ENCODE measurements at places on chromosomes 11 and 22.

DNA sequence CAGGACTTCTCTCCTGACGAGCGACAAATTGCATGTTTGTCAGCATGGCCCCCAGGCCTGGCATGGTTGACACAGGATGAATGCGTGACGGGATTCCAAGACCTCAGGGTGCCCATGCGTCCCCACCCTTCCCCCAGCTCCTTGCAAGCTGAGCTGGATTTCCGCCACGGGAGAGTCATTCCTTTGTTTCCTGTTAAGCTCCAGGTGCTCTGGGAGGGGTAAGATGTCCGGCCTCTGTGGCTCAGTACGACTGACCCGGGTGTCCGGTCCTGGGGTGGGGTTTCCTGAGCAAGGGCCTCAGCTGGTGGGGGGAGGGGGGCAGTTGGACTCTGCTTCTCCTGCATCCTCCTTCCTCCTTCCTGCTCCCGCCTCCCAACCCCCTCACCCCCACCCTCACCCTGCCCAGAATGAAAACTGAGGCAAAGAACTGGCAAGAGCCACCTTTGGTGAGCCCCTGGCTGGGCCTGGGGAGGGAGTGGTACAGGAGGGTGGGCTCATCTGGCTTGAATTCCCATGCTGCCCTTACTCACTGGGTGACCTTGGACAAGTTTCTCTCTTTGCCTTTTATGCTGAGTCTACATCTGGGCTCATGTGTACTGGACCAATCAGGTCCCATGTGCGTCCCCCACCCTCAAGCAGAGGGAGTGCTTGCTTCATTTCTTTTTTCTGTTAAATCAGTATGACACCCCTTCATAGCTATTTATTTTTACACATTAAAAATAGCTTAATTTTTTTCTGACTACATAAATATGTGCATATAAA is 2.5 kb downstream of the CDC42EP2 start:
- DNase-seq = no peak

GRCh38 chr11:121106812-121107211 is 5.8 kb downstream of the TECTA start:
- peak; percentile 66 for DNase-seq

DNA sequence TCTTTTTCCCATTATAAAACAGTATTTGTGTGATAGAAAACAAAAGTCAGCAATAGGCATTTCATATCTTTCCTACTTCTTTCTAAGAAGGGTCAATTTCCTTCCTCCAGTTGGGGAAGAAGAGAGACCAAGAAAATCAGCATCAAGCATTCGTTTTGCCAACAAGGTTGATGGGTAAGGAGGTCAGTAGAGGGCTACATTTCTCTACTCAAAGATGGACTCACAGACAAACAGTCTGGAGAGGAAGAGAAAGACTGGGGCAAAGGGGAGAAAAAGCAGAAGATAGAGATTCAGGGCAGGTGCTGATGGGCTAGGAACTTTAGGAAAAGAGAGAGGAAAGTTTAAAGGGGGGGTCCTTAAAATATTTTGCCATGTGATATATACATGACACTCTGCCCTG is 8.6 kb upstream of the MTNR1B start:
- no peak for DNase-seq

- DNase-seq = no peak
These were observed 2.0 kb downstream of the DSCAML1 start for GRCh38 chr11:117794772-117795629.

GRCh38 chr11:61895046-61895717 is 3.8 kb upstream of the FADS3 start:
- no peak for DNase-seq

DNA sequence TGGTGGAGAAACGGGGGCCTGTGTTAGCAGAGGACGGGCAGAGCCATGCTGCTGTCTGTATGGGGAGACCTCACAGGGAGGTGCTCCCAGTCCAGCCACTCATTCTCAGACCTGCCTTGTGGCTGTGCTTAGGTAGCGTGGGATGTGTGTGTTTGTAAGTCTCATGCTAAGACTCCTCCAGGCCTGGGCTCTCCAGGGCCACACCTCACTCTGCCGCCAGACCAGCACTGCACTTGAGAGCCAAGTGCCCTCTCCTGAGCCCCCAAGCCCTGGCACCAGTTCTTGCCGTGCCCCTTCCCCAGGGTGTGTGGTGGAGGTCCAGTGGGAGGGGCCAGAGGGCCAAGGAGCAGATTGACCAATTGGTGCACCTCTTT is 108.8 kb downstream of the BCR start:
- DNase-seq = no peak

DNA sequence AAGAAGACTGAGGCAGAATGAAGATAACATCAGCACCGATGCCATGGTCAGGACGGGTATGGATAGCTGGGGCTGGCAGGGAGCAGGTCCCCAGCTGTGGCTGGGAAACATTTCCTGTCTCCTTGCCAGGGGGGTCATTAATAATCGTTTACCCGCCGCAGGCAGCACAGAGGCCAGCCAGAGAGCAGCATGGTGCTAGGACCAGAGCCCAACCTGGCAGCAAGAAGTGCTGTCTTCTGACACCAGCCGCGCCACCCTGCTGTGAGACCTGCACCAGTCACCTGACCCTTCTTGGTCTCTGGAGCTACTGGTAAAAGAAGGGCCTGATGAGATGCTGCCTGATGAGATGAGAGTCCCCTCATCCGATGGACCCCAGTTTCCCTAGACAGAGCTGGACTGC is 36.3 kb downstream of the PDE2A start:
- DNase-seq = no peak

GRCh38 chr22:17954200-17954859 is 70.0 kb downstream of the MICAL3 start:
- DNase-seq = no peak

DNA sequence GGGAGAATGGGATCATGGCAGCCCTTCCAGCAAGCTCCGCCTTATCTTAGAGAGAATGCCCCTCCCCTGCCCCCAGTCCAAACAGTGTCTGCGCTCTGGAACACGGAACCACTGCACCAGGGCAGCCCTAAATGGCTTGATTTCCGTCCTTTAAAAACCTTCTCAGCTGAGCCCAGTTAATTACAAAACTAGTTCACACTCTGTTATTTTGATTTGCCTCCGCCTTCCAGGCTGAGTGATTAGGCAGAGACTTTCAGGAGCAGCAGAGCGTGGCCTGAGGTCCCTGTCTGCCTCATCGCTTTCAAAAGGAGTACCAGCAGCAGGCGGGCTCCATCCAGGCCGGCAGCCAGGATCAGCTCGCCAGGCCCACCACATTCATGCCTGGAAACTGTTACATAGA is 313.0 kb downstream of the BRD1 start:
- no peak for DNase-seq

GRCh38 chr11:40186437-40187263 is 1272.8 kb downstream of the LRRC4C start:
- no peak for DNase-seq

DNA sequence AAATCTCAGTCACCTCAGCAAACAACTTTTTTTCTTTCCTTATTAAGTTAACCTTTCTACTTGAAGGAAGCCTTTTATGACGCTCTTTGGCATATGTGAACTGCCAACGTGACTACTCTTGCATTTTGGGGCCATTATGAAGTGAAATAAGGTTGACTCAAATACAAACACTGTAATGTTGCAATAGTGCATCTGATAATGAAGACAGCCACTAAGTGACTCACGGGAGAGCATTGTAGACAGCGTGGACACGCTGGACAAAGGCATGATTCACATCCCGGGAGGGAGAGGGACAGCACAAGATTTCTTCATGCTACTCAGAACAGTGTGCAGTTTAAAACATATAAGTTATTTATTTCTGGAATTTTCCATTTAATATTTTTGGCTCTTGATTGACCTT is 560.8 kb downstream of the ETS1 start:
- no peak for DNase-seq

DNA sequence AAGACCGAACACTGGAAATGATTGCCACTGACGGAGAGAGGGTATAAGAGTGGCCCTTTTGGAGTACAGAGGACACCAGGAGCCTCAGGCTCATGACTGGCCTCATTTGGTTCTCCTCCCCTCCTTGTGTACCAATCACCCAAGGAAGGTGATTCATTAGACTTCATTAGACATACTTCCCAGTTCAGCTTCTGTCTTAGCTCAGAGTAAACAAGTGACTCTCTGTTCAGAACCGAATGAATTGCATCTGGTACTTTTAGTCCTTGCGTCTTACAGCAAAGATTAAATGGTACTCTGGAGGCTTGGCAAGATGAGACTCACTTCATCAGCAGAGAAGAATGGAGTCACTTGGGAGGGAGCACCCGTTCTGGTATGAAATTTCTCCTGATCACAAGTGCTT is 75.2 kb downstream of the ZNRF3 start:
- DNase-seq = no peak

- DNase-seq = no peak
These were observed 186.1 kb downstream of the SOX6 start for GRCh38 chr11:16169956-16170847.

GRCh38 chr11:99687320-99687719 is 666.6 kb downstream of the CNTN5 start:
- no peak for DNase-seq

DNA sequence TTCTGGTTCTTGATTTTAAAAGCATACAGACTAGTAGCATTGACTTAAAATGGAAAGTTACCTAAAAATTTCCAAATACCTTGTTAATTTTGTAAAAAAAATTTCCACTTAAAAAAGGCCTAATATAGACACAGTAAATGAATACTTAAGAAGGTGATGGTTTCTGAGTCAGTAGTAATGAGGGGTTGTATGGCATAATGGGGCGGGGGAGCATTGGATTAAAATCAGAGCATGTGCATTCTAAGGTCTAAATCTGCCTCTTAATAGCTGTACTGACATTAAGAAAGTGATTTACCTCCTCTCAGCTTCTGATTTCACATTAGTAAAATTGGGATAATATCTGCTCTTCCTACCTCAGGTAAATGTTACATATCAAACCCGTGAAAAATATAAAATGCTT is 446.5 kb downstream of the AASDHPPT start:
- no peak for DNase-seq

DNA sequence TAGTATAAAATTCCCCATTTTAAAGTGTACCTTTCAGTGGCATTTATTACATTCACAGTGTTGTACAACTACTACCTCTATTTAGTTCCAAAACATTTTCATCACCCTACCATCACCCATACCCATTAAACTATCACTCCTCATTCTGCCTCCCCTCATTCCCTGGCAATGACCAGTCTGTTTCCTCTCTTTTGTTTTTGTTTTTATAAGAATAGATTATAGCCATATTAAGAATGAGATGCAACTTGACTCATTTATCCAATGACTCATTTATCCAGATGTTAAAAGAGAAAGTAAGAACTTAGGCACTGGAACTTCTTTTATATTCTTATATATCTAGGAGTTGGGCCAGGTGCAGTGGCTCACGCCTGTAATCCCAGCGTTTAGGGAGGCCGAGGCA is 156.3 kb downstream of the FAT3 start:
- no peak for DNase-seq

DNA sequence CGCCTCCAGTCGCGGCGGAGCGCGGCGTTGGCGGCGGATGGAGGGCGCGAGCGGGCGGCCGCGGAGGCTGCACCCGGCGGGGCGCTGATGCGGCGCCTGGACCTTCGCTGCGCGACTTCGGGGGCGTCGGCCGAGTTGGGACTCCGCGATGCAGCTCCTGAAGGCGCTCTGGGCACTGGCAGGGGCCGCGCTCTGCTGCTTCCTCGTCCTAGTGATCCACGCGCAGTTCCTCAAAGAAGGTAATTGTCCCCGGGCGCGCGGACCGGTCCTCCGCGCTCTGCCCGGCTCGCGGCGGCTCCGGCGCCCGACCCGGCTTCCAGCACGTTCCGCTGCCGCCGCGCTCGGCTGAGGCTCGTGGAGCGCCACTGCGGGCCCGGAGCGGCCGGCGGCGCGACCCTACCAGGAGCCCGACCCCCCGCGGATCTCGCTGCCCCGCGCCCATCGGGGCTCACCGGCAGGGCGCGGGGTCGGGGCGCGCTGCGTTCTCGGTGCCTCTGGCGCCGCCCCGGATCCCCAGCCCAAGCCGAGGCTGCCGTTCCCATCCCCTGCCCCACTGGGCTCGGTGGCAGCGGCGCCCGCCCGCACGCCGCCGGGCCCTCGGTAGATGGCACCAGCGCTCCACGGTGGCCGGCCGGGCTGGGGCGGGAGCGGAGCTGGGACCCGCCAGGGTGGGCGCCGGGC is 1251.2 kb downstream of the BRD1 start:
- DNase-seq = no peak

DNA sequence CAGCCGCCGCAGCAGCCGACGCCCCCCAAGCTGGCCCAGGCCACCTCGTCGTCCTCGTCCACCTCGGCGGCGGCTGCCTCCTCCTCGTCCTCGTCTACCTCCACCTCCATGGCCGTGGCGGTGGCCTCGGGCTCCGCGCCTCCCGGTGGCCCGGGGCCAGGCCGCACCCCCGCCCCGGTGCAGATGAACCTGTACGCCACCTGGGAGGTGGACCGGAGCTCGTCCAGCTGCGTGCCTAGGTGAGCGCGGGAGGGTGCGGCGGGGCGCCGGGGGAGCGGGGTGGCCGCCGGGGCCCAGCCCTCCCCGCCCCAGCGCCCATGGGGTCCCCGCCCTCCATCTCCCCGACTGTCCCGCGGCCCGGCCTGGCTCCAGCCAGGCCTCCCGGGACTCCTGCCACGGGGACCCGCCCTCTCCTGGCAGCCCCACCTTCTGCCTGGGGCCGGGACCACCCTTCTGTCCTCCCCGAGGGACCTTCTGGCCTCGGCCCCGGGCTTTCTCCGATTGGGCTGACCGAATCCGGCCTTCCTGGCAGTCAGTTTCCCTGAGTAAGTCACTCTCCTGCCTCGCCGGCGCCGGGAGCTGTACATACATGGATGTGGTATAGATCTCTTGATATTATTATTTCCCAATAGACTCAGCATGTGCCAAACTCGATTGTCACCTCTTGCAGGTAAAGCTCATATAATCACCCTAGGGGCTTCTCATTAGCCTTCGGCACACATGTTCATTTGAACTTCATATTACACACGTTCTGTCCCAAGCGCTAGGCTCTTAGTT is 720 bp downstream of the PACS1 start:
- DNase-seq = no peak

DNA sequence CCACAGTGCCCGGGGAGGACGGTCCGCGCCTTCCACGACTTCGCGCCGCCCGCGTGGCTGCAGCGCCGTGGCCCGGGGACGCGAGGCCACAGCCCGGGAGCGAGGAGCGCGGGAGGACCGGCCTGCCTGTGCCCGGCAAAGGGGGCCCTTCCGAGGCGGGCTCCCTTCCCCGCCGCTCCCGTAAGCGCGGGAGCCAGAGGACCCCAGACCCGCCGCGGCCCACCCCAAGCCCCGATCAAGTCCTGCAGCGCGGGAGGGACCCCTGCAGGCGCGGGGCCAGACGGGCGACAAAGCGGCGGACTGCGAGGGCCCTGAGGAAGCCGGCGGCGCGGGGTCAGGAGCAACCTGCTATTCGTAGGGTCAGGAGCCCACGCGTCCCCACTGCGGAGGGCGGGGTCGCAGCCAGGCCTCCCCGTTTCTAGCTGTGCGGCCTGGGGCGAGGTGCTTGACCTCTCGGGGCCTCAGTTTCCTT is 110.3 kb downstream of the WNT7B start:
- DNase-seq = no peak

Data from NCI-H1436 treated with DMSO at 0.1 percent for 48 hours (cell line).